ENCODE measurements at places on chromosomes 7 and 10.

DNA sequence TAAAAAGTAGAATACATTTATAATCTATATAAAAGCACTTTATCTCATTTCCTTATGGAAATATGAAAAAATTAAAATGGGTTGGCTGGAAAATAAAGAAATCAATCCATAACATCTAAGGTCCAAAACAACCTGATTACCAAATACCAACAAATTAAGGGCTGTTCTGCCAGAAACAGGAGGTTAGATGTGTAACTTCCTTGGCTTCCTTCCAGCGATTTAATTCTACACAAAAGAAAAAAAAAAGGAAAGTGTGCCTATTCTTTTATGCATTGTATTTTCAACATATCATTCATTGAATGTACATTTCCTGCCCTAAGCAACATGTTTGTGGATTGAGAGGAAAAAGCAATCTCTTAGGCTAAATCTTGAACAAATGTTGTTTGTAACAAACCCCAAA is 36.2 kb upstream of the USP6NL start:
- DNase-seq = no peak

GRCh38 chr10:84341538-84341856 is 13.1 kb downstream of the CCSER2 start:
- DNase-seq = no peak

GRCh38 chr10:17037910-17038309 is 91.7 kb downstream of the CUBN start:
- DNase-seq = no peak

- DNase-seq = no peak
Measured at GRCh38 chr7:4840079-4840501, 21.7 kb downstream of the PAPOLB start.

DNA sequence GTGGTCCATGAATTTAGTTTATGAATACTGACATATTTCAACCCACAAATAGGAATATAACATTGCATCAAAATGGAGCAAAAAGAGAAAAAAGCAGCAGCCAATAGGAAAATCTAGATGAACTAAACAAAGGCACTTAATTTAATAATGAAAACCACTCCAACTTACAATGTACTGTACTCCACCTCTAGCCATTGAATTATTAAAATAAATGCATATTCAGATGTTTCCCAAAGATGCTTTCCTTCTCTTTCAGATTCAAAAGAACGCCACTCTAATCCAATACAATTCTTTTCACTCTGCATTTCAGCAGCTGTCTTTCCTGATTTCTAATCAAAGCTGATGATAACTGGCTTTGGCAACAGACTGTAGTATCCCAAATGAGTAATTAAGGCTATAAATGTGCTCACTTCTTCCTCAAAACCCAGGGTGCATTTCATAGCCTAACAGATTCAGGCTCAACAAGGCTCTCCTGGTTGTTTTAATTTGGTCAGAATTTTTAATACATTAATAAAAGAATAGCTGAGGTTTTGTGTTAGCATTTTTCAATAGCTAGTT is 577.1 kb downstream of the PARD3 start:
- no peak for DNase-seq

All from H54 (cell line).